ENCODE measurements at places on chromosomes 11 and 22. TPM values are rescaled to one million over a fixed set of nuclear protein-coding genes. Genes with fewer than 3 reads are reported as not detected.

- no peak for DNase-seq
Observed at GRCh38 chr11:2240834-2241233, 29.6 kb downstream of the ASCL2 start.

GRCh38 chr11:79600711-79601110, 159.9 kb upstream of the TENM4 start:
- no peak for DNase-seq

Gene IL10RA
- total RNA-seq = 25.9 TPM

Gene TMPRSS4
- total RNA-seq = 159 TPM

Gene GAS2
- total RNA-seq = 2.5 TPM

DNA sequence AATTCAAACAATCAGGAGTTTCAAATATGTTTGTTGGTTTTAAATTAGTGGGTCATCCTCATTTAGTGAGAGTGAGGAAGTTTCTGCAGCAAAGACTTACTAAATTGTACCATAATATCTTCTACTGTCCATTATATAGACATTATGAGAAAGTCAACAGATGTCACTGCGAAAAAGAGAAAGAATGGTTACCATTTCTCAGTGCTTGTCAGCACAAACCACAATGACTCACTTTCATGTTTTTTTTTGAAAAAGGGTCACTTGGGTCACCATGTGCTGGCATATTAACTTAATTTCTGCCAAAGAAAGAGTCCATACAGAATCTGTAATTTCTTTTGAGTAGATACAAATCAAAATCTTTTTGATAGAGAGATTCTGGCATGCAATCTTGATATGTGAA, 924.6 kb upstream of the FAT3 start:
- DNase-seq = no peak

DNA sequence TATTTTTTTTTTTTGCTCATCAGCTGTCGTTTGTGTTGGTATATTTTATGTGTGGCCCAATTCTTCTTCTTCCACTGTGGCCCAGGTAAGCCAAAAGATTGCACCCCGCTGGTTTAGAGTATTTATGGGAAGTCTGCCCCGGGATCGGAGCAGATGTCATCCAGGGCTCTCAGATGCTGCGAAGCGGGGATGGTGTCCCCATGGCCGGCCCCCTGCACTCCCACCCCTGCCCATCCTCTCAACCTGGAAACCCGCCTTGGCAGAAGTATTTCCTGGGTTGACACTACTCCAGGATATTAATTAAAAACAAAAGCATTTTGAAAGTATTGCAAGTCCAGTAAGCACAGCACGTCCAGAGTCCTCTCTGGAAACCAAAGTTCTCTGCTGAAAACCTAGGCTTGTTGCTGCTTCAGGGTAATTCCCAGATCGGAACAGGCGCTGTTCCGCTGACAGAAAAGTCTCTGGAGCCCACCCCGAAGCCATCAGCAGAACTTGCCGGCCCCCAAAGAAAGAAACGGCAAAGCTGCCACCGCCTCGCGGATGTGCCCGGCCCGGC, 833 bp downstream of the SCUBE2 start:
- DNase-seq = no peak

Gene MS4A6A
- 21.0 TPM for total RNA-seq

Gene INSC
- total RNA-seq = 2.6 TPM

Gene IL17REL
- not detected for total RNA-seq

DNA sequence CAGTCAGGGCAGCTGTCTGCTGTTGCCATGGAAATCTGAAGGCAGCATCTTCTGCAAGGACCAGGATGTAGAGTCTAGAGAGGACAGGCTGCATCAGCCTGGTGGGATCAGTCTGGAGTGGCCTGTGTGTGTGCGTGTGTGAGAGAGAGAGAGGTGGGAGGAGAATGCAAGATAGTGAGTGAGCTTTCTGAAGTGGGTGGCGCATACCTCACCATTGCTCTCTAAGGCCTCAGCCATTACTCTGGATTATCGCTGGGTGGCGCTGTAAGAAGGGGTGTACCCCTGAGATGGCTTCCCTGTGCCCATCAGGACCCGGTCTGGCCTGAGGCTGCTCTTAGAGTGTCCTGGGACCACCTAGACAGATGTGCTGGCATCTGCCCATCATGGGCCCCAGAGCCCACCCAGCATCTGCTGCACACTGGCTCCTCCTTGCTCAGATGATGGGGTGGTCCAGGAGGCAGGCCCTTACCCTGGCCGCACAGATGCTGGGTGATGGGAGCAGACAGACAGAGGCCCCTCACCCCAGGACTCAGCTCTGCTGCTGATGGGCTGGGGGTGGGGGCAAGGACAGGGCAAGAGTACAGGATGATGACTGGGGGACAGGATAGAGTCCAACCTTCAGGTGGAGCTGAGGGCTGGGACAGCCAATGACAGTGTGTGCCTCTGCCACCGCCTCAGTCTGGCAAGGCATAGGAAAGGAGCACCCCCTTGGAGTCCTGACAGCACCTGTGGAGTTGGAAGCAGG, 25.7 kb upstream of the TUB start:
- DNase-seq = no peak

- DNase-seq = no peak
Observed at GRCh38 chr22:49568751-49569285, 258.9 kb downstream of the BRD1 start.

GRCh38 chr11:96052921-96053651, 129.2 kb upstream of the MTMR2 start:
- no peak for DNase-seq

DNA sequence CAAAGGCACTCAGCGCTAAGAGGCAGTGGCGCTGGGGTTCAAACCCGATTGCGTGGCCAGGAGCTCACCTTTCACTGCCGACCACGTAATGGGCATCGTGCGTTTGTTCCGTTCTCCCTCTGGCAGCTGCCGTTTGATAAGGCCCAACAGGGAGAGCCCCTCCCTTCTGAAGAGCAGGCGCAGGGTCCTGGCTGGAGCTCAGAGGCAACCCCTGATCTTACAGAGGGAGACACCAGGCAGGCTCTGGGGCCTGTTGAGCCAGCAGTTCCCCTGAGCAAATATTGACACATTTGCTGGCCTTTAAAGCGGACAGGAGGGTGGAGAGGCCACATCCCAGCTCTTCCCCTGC, 11.7 kb upstream of the C1QTNF6 start:
- DNase-seq = no peak

Gene LBHD1
- 7.4 TPM for total RNA-seq

Gene SYT7
- 19.0 TPM for total RNA-seq

DNA sequence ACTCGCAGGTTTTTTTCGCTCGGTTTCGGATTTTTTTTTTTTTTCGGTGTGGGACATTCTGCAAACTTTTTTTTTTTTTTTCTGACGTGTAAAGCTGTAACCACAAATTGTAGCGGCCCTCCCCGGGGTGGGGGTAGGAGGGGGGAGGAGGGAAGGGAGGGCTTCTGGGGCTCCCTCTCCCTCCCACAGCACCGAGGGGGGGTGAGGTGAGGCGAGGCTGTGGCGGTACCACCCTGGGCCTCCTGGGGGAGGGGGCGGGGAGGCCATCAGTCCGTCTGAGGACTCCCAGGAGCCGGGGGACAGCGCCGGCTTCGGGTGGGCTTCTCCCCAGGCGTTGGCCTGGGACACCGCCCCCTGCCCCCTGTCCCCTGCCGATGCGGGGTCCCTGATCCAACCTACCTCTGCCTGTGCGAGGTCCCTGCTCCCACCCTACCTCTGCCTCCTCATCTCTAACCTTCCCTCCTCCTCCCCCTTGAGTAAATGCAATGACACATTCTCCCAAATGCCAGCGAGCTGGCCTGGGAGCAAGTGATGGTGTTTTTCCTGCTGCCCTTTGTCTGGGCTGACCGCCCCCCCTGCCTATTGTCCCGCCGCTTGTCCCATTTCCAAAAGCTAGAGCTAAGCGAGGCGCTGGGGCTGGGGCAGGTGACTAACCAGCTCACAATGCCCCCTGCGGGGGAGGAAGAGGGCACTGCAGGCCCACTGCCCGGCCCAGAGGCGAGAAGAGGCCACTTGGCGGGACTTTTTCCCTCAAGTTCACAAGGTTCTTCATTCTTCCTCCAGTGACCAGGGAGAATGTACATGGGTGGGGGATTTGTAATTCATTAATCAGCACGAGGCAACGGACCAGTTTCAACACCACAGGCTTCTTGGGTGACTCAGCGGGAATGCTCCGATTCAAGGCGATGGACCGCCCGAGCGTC, 511 bp upstream of the CLCF1 start:
- DNase-seq = peak; percentile 76

DNA sequence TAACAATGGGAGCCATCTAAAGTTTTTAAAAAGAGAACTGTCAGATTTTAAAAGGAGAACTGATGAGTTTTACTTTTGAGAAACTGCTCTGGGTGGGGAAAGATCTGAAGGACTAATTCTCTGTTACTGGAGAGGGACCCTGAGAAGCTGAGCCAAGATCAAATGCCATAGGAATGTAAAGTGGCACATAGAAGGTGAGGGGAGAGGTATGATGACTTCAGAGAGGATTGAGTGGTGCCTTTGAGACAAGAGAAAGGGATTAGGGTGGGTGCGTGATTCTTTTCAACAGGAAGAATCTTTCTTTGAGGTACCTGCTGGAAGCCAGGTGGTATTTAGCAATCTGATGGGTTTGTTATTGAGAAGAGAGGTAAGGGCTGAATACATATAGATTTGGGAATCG, 9.0 kb downstream of the CRKL start:
- no peak for DNase-seq

Gene MUC5AC
- total RNA-seq = not detected

Gene OR5B3
- not detected for total RNA-seq

Gene POU2AF1
- 9.3 TPM for total RNA-seq
